ENCODE measurements at places on chromosomes 6 and 20.

- no peak for DNase-seq
These were observed 23.6 kb downstream of the GSTA2 start for GRCh38 chr6:52739627-52740026.

- peak; percentile 84 for DNase-seq
These were observed 187.7 kb downstream of the NFATC2 start for GRCh38 chr20:51354769-51355319.

DNA sequence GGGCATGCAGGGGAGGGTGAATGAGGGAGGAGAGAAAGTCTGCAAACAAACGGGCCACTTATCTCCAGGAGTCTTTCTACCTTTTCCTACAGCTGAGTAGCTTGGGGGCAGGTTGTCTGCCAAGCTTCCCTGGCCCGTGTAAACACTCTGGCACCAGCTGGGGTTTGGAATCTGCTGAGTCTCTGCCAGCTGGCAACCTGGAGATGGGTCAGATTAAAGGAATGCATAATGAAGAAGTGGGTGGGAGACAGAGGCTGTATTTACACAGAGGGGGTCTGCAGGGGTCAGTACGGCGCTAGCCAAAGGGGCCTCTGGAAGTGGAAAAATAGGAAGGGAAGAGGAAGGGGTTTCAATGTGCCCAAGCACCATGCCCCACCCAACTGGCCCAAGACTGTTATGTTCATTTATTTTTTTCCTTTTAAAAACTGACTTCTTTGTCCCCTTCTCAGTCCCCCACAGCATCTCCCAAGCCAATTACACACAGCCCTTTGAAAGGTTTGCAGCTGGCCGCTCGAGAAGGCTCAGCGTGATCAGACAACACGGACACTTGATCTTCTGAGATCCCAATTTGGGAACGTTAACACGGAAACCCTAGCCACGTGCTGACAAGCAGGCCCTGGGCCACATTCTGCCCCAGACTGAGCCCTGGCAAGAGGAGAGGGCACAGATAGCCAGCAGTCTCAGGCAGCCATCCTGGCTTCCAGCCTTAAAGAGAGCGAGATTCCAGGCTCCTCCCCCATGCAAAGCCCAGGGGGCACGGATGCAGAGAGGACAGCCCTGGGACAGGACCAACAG is 25.2 kb downstream of the TRAM2 start:
- DNase-seq: peak; percentile 71

- DNase-seq: no peak
These were observed 8.3 kb upstream of the MRPS18A start for GRCh38 chr6:43695967-43696291.

DNA sequence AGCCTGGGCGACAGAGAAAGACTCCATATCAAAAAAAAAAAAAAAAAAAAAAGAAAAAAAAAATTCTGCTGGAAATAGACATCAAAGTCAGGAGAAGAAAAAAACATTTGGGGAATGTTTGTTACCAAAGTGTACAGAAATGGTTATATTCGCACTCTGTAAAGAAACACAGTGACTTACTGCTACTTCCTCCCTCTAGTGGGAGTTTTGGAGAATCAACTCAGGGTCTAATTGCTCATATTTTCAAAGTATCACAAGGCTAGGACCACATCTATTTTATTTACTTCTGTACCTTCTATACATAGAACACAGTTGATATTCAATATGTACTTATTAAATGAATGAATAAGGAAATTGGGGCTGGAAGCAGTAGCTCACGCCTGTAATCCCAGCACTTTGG is 24.4 kb downstream of the ARG1 start:
- no peak for DNase-seq

DNA sequence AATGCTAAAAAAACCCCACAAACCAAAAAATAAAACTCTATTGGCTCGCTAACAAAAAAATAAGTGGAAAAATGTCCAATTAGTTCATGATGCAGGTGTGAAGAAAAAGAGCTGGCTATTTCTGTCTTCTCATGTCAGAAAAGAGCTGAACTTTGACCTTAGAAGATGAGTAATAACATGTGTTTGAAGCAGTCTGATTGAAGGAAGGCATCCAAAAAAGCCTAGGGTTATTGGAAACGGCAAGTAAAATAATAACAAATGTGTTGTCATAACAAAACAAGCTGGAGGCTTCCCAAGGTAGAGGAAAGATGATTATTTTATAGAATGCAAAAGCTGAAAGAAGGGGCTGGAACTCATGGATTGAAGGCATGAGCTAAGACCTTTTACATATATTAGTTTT is 94.4 kb upstream of the FAM184A start:
- no peak for DNase-seq

- no peak for DNase-seq
These were observed 69.7 kb downstream of the ANKS1A start for GRCh38 chr6:34958734-34959133.

DNA sequence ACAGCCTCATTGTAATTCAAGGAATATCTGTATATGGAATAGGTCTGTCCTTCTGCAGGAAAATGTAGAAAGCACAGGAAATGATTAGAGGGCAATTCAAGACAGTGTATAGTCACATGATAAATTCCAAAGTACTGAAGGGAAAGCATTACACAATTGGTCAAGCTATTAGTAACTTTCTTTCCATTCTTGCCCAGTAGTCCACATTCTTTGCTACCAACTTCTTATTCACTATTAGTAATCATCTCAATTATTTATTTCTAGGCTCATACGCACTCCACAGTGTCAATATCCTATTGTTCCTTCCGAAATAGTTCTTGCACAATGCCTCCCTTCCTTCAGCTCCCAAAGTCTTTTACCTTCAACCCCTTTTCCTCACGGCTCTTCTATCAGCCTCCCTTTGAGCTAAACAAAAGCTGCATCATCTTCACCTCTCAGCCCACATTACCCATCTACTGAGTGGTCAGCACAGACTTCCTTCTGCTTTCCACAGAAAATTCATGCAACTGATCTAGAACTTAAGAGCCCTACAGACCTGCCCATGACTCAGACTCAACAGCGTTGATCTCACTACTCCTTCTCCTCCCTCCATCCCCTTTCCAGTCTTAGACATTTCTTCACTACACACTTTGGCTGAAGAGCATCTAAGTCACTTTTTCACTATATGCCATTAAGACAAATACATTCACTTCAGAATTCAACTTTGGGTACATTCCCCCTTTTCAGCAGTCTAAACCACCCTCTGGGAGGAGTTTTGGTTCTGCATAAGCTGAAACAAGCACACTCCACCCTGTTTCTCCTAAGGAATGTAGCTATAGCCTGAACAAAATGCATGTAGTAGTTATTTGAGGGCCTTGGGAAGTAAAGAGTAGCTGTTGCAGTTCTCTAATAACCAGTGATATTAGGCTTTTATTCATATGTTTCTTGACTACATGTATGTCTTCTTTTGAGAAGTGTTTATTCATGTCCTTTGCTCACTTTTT is 157.9 kb downstream of the KIF16B start:
- no peak for DNase-seq

DNA sequence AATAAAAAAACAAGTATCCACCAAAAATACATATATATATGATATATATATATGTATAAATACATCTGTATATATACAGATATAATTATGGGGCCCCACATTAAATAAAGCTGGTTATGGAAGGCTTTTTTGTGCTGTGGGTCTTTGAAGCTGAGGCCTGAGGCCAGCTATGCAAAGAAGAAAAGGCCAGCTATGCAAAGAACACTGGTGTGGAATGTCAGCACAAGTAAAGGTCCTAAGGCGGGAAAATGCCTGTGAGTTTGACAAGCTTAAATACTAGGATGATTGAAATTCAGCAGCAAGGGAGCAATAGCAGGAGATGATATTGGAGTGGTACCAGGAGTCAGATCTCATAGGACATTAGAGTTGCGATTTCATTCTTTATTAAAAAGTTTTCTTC is 25.2 kb downstream of the ADGRF1 start:
- DNase-seq: no peak

- no peak for DNase-seq
These were observed 1034.4 kb downstream of the EYS start for GRCh38 chr6:64672651-64673050.

GRCh38 chr6:87561017-87561416 is 28.8 kb downstream of the RARS2 start:
- no peak for DNase-seq

DNA sequence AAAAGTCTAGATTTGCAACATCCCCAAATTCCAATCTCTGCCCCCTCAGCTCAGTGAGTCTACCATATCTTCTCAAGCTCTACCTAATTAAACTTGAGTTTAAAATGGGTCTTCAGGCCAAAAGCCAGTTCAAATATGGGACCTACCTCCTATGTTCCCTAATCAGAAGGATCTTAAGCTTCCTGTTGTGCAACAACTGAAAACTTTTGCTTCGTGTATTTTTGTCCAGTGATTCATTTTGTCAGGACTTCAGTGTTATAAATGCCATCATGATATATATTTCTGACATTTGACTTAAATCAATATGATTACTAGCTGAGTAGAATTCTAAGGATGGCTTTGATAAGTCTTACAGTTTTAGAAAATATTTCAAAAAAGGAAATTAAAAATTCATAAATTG is 622.6 kb upstream of the PTCHD4 start:
- no peak for DNase-seq

GRCh38 chr6:16481697-16482399 is 243.5 kb downstream of the GMPR start:
- DNase-seq: no peak

DNA sequence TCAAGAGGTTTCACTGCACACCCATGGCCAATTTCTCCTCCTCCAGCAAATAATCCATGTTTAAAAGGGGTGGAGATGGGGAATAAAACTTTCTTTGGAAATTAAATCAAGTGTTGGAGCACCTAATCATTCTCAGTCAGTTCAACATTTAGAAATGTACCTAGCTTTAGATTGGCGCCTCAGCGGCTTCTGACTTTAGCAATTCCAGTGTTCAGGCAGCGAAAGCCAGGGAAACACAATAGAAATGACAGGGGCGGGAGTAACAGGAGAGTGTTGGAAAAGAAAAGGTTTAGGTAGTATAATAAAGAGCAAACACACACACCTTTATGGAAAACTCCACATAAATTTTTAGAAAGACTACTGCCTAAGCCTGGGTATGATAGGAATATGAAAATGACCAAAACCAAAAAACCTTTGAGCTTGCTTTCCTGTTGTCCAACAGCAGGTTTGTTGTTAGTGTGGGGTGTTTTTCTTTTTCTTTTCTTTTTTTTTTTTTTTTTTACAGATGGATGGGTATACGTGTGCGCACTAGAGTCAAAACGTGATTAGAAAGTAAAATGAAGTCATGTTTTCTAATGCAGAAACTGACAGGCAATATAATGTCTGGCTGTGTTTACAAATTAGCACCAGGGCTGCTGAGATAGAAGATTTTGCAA is 7.7 kb downstream of the TFAP2A start:
- no peak for DNase-seq

GRCh38 chr6:67646550-67646949 is 988.5 kb upstream of the ADGRB3 start:
- DNase-seq: no peak

GRCh38 chr20:47872341-47872740 is 87.1 kb upstream of the SULF2 start:
- DNase-seq: no peak

- no peak for DNase-seq
These were observed 88.8 kb downstream of the SASH1 start for GRCh38 chr6:148431413-148431812.

DNA sequence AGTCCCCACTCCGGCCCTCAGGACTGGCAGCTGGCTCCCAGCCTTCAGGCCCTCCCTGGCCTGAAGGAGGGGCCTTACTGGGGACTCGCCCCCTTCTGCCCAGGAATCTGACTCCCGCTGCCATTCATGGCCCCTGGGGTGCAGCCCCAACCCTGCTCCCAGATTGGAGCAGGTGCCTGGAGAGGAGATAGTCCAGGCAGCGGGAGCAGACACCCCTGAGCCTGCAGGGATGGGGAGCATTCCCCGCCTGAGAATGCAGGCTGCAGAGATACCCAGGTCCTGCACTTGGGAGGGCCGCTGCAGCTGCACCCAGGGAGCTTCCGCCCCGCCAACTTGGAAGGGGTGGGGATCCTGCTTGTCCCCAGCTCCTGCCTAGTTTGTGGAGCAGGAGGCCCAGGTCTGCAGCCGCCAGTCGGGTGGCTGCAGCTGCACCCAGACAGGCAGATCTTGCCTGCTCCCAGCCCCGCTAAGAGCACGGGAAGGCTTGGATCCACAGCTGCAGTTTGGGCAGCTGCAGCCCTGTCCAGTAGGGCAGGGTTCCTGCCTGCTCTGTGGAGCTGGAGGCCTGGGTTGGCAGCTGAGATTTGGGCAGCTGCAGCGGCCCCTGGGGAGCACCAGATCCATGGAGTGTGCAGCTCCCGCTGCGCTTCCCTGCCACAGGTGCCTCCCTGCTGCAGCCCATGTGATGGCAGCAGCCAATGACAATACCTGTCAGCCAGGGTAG is 5.2 kb downstream of the GTSF1L start:
- DNase-seq: no peak

GRCh38 chr20:47724396-47724795 is 60.9 kb downstream of the SULF2 start:
- DNase-seq: no peak

GRCh38 chr6:54697424-54697823 is 149.1 kb upstream of the FAM83B start:
- no peak for DNase-seq

- no peak for DNase-seq
These were observed 127.6 kb downstream of the TTLL2 start for GRCh38 chr6:167452338-167453081.

DNA sequence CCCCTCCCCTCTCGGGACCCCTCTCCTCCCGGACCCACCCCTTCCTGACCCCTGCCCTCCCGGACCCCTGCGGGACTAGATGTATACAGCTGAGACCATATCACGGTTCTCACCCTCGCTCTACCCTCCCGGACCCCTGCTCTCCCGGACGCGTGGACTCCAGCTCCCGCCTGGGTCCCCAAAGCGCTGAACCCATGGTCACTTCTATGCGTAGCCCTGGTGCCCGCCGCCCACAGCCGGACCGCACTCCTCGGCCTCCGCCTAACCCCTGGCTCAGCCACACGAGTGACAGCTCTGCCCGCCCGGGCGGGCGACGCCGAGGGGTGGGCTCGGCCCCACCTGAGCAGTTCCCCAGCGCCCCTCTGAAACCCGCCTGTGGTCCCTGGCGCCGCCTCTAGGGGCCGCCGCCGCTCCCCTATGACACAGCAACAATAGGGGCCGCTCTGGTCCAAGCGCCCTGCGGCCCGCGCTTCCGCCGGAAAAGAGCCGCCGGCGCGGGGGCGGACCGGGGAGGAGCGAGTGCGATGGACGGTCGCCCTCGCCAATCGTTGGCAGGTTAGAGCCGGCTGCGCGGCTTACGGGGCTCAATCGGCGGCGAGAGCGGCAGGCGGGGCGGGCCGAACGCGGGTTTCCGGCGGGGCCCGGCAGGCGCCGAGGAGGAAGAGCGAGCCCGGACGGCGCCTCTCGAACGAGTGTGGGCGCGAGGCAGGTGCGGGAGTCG is at the start of gene ADRM1:
ADRM1 (plus strand) TSS at position 657 of the 721 bp plus-strand sequence. CDS start 572 bp downstream, outside the sequence.
- peak; percentile 90 for DNase-seq

GRCh38 chr6:154995254-154996015 is at the start of gene TIAM2:
TIAM2 (plus strand) TSS chr6:154995315; CDS start chr6:155129224, 133,909 bp downstream.
- DNase-seq: no peak

DNA sequence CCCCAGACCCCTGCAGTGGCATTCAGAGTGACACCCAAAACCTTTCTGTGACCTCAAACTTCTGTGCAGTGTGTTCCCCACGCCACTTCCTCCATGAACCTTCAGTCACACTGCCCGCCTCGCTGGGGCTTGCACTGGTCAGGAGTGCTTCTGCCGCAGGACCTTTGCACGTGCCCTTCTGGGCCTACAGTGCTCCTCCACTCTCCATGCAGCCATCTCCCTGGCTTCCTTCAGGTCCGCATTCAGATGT is 27.1 kb downstream of the SYNJ2 start:
- DNase-seq: no peak

GRCh38 chr20:3995067-3995748 is 20.1 kb downstream of the RNF24 start:
- no peak for DNase-seq
